Neural crest cell (in vitro differentiated cells): ENCODE measurements at places on chromosomes 7 and 10. TPM values are rescaled to one million over a fixed set of nuclear protein-coding genes. Genes with fewer than 3 reads are reported as not detected.

- peaks cover 69% of the 10 kb centered on the region for H3K27me3 ChIP-seq
- no peak for DNase-seq
- no peaks in the 10 kb centered on the region for H3K36me3 ChIP-seq
- H3K4me3 ChIP-seq, result peak overlapping the region; percentile 73
- H3K4me1 ChIP-seq, result peaks cover 53% of the 10 kb centered on the region
These were observed 2.4 kb upstream of the MEOX2 start for GRCh38 chr7:15688911-15689310.

DNA sequence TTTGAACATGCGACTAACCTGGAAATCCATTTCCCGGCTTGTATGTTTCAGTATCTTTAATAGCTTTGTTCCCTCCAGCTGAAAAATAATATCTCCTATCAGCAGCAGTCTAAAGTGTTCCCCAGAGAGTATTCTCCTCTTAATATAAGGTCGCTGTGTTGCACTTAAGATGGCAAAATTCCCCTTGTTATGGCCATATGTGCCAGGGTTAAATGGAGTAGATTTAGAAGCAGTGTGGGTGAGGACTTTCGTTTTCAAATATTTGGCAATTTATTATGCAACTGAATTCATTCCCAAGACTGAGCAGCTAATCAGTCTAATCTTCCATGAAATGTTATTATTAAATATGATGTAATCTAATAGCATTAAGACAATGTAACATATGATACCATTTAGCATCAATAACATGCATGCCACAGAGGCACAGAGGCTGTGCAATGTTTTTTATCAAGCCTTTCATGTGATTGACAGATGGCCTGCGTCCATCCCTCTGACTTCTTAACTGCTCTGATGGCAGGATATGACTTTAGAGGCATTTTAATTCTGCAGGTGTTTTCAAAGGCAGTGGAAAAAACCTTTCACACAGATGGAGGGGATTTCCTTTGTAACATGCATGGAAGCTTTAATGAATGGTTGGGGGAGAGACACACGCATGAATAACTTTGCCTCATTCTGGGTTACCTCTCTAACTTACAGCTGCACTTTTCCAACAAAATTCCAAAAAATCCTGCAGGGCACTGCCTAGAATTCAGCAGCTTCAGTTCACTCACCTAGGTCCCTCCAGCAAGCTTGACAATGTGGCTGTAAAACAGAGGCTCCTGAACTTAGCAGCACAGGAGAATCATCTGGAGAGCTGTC, 55.1 kb upstream of the ZPBP start:
- DNase-seq, result no peak
- no peaks in the 10 kb centered on the region for H3K27me3 ChIP-seq
- H3K4me3 ChIP-seq, result no peak overlapping the region
- no peaks in the 10 kb centered on the region for H3K36me3 ChIP-seq
- H3K27ac ChIP-seq, result peak overlapping the region; percentile 27

ACTR1A gene
- total RNA-seq, result 139 and 144 TPM in 2 replicates

CCL26 gene
- not detected in 2 replicates for total RNA-seq

- no peak for DNase-seq
- no peaks in the 10 kb centered on the region for H3K27me3 ChIP-seq
- peak overlapping the region; percentile 51 for H3K27ac ChIP-seq
- H3K4me3 ChIP-seq, result no peak overlapping the region
These were observed 97.1 kb downstream of the VOPP1 start for GRCh38 chr7:55474944-55475854.

- no peak overlapping the region for H3K4me3 ChIP-seq
- H3K4me1 ChIP-seq, result no peaks in the 10 kb centered on the region
- no peak for DNase-seq
- peaks cover 7% of the 10 kb centered on the region for H3K36me3 ChIP-seq
- no peak overlapping the region for H3K27ac ChIP-seq
- H3K27me3 ChIP-seq, result no peaks in the 10 kb centered on the region
These were observed 365.6 kb downstream of the ANKRD7 start for GRCh38 chr7:118590107-118590506.
